ENCODE measurements at places on chromosomes 2 and 18.

DNA sequence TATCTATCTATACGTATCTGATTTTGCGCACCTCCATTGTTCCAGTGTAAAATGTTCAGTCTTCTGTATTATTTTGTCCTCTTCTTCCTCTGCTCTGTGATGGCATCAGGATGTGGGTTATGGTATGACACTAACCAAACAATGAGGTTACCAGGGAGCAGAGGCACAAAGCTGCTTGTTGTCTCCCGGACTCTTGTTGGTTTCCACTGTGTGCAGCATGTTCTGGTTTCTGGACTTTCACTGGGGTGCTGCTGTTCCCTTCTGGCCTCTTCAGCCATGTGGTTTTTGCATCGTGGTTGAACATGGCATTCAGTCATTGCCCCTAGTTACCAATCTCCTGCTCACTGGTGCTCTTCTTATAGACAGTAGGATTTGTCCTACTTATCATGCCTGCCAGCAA, 665.9 kb downstream of the CBLN2 start:
- DNase-seq = no peak

- DNase-seq = no peak
Measured at GRCh38 chr2:58334414-58334813, 93.3 kb upstream of the FANCL start.

DNA sequence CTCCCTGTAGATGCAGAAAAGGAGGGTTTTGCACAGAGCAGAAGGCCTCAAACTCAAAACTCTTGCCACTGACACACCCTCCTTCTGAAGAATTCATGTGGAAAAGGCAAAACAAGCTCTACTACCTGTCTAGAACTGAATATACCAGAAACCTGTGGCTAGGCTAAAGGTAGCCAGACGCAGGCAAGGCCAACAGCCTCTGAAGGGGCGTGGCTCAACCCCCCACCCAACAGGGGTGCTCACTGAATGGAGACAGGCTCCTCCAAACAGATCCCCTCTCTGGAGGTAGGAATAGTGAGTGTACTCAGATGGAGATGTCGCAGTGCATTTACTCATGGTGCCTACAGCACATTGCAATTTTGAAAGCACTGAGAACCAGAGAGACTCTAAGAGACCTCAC, 3.0 kb upstream of the STK17B start:
- no peak for DNase-seq

- no peak for DNase-seq
Measured at GRCh38 chr2:120910956-120911951, 175.6 kb downstream of the GLI2 start.

DNA sequence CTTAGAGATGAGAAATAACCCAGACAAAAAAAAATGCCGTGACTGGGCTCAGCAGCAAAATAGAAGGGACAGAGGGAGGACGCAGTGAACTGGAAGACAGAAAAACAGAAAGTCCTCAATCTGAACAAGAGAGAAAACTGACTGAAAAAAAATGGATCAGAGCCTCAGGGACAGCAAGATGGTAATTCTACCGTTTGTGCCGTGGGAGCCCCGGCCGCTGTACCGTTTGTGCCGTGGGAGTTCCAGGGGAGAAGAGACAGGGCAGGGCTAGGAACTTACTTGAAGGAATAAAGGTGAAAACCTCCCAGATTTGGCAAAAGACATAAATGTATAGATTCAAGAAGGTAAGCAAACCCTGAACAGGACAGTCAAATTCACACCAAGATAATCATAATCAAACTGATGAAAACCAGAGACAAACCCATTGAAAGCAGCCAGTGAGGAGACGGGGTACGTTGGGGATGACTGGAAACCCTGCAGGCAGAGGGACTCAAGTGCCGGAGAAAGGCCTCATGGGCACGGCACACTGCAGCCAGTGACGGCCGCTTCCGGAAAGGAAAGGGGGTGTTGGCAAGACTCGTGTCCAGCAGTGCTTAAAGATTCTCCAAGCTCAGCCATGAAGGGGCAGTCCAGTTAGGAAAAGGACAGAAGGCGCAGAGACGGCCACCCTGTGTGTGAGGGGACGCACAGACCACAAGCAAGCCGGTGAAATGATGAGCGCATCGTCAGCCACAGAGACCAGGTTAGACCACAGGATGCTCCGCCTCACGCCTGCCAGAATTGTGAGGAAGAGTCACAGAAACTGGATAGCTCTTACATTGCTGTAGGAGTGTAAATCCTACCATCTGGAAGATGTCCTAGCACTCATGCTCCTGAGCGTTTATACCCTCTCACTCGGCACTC, 40.0 kb upstream of the NFATC1 start:
- DNase-seq = no peak

GRCh38 chr2:240290432-240291336, 144.8 kb upstream of the GPC1 start:
- no peak for DNase-seq

- no peak for DNase-seq
Measured at GRCh38 chr2:76851000-76851399, 671.2 kb downstream of the LRRTM4 start.

GRCh38 chr2:215751200-215751910, 262.0 kb downstream of the MREG start:
- DNase-seq = no peak

DNA sequence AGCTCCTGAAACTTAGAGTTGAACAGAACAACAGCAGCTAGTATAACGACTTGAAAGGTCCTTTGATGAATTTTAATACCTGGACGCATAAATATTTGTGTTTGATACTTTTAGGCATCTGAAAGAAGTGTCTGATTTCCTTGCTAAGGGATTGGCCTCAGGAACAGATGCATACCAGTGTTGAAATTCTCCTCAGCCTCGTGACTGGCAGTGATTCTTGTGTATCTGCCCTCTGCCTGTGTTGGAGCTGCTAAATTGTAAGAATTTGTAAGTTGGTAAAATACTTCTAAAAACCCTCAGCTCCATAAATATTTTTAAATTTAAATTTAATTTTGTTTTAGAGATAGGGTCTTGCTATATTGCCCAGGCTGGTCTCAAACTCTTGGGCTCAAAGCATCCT, 22.4 kb upstream of the SCYGR1 start:
- DNase-seq = no peak

- no peak for DNase-seq
Measured at GRCh38 chr2:186027922-186028321, 289.3 kb downstream of the FSIP2 start.

DNA sequence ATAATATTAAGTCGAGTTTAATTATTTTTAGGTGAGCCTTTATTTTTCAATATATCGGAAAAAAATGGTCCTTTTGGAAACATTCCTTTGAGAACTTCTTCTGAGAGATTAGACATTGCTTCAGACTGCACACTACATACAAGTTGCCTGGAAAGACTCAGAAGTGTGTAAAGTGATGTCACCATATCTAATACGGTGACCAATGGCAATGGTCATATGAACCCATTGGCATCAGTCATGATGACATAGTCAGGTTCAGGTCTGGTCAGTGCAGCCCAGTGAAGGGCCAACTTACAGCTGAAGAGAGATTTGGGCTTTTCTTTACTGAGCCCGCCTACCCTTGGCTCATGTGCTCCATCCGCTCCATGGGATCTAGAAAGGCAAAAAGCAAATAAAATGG, 283.5 kb upstream of the EPAS1 start:
- no peak for DNase-seq
